ENCODE measurements at places on chromosomes 11 and 22.
A peak's percentile ranks its signal among the peaks of the same experiment; 100 is the strongest.

DNA sequence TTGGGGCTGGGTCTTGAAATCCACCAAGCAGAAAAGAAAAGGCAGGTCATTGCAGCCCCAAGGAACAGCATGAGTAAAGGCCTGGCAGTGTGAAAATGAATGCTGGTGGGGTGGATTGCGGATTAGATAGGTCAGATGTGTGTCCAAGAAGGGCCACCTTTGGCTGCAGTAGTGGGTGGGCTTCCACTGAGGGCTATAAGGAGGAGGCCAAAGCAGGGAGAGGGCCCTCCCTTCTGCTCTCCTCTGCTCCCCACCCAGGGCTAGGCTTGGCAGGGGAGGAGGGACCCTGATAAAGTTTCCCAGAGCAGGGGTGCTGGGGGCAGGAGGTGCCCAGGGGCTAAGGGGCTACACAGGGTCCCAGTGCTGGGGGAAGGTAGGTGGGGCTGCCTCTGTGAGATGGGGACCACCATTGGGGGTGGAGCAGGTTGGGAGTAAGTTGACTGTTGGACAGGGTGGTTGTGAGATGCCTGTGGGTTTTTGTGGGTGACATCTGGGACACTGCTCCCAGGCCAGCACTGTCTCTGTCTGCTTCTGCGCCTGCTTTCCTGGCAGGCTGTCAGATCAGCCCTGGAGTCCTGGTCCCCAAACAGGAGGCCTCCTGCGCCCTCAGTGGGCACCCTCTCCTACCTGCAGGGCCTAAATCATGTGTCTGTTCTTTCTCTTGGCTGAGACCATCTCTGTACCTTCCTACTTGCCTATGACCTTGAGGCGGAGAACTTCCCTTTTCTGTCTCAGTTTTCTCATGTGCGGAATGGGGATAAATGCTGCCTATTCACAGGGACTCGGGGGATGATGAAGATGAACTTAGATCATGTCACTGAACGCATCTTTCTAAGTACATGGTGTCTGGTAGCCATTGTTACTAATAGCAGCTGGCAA, 1.9 kb downstream of the CAPN5 start:
- DNase-seq = no peak

- DNase-seq = no peak
Observed at GRCh38 chr11:23884341-23884740, 612.5 kb upstream of the LUZP2 start.

DNA sequence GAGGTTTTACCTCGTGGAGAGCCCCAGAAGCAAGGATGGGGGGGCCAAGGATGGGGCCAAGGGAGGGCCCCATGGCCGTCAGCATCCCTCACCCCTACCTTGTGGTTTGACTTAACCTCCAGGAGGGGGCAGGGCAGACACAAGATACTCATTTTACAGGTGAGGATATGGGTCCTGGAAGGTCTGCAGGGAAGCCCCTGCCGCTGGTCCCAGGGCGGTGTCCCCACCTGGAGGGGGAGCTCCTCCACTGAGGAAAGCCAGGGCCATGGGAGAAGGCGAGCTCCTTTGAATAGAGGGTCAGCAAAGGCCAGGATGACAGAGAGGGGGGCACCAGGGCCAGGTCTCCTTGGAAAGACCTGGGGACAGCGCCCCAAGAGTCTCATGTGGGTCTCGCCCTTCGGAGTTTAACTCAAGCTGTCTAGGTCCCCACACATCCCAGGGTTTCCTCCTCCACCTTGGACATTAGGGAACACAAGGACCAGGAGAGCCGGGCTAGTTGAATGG, 5.9 kb upstream of the ADORA2A start:
- no peak for DNase-seq

GRCh38 chr11:65786786-65787636, at the start of gene OVOL1:
Gene OVOL1, plus strand, starts transcription at chr11:65787063. Its CDS starts 311 bp downstream, at chr11:65787374.
- peak; percentile 37 for DNase-seq

DNA sequence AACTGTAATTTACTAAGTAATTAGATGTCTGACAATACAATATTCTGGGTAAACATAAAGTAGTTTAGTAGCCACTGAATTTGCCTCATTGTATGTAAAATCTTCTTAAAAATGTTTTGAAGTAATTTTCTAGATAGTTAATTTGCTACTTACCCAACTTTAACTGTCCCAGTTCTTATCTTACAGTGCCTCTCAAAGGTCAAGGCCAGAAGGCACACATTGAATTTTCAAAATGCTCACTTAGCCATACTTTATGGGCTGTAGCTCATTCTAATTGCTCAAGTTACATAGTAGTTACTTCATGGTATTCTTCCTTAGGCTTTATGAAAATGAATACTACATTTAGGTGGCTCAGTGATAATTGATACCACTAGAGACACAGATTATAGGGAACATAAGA, 666.6 kb downstream of the CNTN5 start:
- DNase-seq = no peak

DNA sequence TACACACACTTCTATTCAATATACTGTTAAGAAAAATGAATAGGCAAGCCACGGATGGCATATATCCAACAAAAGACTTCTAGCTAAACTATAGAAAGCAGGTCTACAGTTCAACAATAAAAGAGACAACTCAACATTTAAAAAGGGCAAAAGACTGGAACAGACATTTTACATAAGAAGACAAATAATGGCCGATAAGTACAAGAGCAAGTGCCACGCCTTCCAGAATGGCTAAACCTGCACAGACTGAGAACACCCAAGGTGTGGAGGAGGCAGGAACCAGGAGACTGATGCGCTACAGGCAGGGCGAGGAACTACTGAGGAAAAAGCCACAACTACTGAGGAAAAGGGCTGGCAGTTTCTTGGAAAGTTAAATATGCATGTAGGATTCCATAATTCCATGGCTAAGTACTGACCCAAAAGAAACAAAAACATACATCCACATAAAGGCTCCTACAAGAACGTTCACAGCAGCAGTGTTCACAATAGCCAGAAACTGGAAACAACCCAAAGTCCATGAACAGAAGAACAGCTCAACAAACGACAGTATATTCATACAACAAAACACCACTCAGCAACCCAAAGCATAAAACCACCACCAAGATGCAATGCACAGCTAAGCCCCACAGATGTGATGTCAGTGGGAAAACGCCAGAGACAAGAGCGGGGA, 9.6 kb upstream of the MOB2 start:
- no peak for DNase-seq

DNA sequence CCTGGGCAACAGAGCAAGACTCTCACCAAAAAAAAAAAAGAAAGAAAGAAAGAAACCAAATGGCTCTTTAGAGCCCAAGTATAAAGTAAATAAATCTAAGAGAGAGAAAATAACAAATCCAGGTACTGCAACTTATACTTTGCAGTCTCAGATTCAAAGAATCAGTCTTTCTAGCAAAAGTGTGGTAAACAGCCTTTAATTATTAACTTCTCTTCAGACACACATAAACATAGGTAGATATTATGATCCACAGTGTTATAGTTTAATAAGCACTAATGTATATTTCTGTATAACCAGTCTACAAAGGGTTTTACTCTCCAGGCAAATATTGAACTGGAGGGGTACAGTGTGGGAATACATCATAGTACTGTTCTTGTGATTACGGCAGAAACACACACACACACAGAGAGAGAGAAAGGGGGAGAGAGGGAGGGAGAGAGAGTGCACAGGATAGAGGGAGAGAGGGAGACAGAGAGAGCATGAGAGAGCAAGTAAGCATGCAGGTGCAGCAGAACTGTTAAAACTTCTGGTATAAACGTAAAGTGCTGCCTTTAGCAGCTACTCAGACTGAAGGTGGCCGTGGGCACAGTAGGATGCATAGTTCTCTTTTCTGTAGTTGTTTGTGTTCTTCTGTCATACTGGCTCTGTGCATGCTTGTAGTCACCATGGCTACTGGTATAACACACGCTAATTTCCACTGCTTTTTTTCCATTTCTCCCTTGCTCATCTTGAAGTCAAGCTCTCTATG, 32.3 kb downstream of the MTMR2 start:
- DNase-seq = no peak

DNA sequence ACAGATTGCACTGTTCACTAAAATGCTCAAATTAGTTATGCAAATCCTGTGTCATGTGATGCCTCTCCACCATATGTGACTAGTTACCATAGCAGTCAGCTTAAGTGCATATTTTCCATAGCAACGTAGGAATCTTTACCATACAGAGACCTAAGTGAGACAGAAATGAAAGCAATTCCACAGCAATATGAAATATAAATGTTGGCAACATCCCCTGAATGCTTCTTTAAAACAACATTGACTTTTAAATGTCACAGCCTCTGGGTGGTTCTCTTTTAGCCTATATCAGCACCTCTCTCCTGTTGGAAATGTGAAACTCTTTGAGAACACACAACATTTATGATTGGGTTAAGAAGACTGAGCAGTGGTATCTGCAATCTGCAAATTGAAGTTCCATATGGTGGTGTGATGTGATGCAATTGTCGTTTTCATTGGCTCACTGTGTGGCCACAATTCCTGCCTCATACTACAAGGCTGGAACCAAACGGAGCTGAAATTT, 814.6 kb downstream of the DLG2 start:
- DNase-seq = no peak

- DNase-seq = no peak
Observed at GRCh38 chr11:120950880-120951279, 73.0 kb upstream of the TBCEL start.

- DNase-seq = no peak
Observed at GRCh38 chr22:37661160-37661924, 2.8 kb downstream of the PDXP start.

DNA sequence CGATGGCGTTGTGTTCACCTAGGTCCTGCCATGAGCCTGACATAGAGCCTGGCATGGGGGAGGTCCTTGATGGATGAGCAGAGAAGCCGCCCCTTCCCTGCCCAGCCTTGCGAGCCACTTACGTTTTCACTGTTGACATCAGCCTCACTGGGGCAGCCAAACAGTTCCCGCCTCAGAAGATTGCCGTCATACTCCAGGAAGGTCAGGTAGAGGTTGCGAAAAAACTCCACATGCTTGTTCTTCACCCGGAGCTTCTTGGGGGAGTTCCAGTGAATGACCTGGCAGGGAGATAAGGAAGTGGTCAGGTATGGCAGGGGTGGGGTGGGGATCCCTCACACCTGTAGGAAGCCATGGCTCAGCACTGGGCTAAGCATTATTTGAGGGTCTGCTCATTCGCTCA, 279.3 kb upstream of the SYN3 start:
- DNase-seq = no peak

DNA sequence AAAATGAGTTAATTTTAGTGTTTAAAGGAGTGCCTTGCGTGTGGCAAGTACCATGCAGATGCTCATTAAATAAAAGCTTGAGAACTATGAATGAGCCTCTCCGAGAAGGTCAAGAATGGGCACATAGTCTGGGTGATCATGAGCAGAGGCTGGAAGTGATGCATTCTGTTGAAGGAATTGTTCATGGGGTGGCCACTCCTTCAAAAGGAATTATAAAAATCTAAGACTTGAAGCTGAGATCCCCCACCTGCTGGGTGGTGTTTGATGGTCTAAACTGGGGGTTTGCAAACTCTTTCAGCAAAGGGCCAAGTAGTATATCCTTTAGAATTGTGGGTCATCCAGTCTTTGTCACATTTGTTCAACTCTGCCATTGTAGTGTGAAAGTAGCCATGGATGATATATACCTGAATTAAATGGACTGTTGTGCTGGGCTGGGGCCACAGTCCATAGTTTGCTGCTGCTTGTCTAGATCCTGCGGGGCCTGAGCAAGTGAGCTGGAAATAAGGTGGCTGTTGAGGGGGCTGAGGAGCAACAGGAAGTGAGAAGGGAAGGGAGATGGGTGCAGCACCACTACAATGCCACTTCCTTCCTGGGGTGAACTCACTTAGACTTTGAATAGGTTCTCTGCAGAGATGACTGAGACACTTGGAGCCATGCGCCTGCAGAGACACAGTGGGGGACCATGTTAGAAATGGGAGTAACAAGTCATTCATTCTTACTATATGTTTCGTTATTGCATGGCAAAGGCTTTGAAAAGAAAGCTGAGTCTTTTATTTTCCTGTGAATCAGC, 179.0 kb downstream of the SNX19 start:
- no peak for DNase-seq

- no peak for DNase-seq
Observed at GRCh38 chr11:47577460-47578041, 1.2 kb downstream of the KBTBD4 start.

GRCh38 chr11:77154381-77155081, 26.5 kb downstream of the MYO7A start:
- no peak for DNase-seq

DNA sequence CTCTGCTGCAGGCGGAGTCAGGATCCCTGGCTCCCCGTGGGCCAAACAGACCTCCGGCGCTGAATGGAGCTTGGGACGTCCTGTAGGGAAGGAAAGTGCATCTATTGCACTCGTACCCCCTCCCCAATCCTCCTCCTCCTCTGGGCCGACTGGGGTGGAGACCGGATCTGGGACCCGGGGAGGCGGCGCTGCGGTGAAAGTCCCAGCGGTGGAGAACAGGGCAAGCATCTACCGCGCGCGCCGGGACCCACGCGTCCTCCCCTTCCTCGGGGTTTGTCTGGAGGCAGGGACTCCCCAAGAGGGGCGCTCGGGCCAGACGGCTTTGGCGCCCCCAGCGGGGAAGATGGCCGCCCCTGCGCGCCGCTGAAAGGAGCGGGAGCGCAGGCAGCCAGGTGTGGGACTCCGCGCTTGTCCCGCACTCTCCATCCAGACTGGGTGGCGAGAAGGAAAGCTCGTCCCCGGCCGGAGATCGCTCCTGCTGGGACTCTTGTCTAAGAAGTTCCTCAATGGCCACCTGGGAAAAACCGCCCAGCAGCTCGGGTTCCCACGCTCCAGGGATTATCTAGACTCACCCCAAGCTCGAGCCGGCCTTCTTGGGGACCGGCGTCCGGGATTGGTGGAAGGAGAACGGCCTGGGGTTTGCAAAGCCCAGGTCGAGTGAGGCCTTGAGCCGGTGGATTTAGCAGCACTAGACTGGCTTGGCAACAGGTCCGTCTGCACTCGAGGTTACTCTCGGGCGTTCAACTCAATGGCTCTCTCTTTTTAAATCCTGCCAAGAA, 718 bp downstream of the FADS2 start:
- no peak for DNase-seq

GRCh38 chr11:17850336-17850735, 115.8 kb downstream of the KCNC1 start:
- no peak for DNase-seq

DNA sequence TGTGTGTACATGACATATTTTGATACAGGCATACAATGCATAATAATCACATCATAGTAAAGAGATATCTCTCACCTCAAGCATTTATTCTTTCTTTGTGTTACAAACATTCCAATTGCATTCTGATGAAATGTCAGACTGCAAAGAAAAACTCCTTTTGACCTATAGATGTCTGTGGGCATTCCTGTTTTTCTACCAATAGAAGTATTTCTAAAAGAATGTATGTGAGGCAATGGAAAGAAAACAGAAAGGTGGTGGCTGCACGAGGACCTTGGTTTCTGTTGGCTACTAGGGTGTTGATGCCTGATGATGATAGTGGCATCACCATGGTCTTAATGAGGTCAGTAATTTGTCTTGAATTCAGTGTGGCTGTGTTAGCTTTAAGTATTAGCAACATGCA, 137.0 kb upstream of the ANO3 start:
- no peak for DNase-seq

DNA sequence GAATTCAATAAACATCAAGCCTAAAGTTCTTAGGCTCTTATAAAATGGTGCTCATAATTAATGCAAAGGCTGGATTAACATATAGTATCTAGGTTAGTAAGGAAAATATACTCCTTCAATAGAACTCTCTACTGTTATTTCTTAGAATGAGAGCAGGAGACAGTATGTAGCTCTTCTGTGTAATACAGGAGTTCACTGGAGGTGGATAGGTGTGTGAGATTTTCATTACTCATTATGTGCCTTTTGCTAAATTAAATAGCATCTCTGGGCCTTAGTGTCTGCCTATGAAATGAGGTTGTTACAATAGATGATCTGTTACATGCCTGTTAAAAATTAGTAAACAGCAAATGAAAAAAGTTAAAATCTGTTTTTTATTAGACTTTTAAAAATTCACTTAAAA, 20.6 kb downstream of the EED start:
- DNase-seq = no peak

All from stimulated activated CD4-positive, alpha-beta T cell treated with anti-CD3 and anti-CD28 coated beads, Interleukin-1b, Interleukin-23, amount 100 ng/mL, for 4 hours (primary cell).